Activated CD8-positive, alpha-beta memory T cell treated with anti-CD3 and anti-CD28 coated beads for 4 hours (primary cell): ENCODE measurements at places on chromosomes 3 and 15.
A peak's percentile ranks its signal among the peaks of the same experiment; 100 is the strongest.

- DNase-seq: no peak
Observed at GRCh38 chr3:104273046-104273649, 1093.6 kb upstream of the ALCAM start.

- DNase-seq: no peak
Observed at GRCh38 chr15:93274257-93274656, 185.2 kb upstream of the RGMA start.

DNA sequence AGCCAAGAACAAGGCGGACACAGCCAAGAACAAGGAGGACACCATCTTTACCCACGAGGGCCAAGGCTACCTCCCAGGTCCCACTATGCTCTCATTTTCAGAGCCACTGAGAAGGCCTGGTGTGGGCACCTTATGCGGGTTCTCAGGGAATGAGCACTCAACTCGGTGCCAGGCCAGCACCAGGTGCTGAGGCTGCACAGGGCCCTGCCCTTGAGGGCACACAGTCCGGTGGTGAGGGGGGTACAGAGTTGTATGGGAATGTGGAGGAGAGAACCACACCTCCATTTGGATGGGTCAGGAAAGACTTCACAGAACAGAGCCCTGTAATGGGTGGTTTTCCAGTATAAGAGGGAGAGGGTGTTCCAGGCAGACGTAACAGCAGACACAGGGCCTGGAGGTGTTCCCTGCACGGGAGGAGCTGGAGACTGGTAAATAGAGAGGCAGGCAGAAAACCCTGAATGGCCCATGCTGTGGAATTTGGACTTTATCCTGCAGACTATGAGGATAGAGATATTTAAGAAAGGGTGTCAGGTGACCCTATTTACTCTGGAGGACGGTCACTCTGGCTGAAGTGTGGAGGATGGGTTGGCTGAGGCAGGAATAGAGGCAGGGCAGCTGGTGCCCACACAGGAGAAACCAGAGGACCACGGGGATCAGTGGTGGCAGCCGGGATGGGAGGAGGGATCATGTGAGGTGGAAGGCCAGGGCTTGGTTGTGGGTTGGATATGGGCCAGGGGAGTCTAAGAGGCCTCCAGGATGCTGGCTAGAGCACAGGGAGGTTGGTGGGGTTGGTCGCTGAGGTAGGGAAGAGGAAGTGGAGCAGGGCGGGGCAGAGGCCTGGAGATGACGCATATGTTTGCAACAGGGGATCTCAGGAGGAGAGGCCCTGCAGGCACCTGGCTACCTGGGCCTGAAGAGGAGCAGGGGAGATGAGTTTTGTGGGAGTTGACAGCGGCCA lies 34.6 kb downstream of the CRABP1 start:
- DNase-seq: no peak

DNA sequence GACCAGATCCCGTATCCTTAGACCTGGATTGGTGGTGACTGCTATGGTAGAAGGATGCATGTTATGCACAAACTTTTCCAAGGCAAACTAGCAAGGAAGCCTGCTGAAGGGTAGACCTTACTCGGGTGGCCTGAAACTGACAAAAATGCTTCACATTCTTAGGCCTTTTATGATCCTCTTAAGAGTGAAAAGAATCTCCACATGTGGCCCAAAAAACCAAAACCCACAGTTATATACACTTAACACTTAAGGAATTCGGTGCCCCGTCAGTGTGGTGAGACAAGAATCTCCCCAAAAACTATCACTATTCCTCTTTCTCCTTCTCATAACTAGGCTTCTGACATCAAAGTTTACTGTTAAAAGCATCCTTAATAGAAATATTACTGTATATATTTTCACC lies 130.1 kb upstream of the SOX2 start:
- DNase-seq: no peak

- DNase-seq: no peak
Observed at GRCh38 chr15:53911431-53911830, 66.8 kb upstream of the UNC13C start.

DNA sequence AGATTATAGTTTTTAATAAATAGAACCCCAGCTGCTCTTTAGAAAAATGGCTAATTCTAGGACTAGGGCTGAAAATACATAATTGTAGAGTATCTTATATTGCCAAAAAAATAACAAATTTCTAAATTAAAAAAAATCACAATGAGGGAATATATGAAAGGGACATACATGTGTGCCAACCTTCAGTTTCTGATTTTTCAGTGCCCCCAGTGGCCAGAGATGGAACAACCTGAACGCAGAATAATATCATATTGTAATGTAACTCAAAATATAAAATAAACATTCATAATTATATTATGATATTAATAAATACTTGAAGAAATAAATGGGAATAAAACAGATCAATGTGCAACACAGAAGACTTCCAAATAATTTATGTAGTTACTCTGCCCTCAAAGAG lies 460.5 kb downstream of the ZNF385D start:
- no peak for DNase-seq

DNA sequence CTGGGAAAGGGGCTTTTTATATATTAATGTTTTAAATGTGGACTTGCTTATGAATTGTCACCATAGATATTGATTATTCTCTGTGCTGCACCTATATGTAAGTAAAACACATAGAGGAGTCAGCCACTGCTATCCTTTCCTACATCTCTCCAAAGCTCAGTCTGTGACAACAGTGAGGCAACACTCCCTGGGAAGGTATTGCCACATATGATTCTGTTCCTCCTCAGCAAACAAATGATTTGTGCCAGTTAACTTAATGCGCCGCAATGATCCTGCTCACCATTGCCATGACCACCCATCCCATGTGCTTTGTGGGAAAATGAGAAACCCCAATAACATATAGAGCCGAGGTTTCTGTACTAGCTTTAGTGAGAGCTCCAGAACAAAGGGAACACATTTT lies 75.1 kb upstream of the FBN1 start:
- no peak for DNase-seq

DNA sequence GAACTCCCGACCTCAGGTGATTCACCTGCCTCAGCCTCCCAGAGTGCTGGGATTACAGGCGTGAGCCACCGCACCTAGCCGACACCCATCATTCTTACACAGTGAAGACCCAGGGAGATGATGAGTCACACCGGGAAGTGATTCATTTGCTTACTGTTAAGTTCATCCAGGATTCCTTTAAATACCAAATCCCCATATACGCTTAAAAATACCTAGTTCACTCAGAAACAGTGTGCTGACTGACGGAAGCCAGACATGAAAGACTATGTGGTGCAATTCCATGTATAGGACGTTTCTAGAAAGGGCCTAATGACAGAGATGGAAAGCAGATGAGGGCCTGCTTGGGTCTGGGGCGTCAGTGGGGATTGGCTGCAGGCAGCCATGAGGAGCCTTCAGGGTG lies 75.2 kb downstream of the APBA2 start:
- DNase-seq: no peak

DNA sequence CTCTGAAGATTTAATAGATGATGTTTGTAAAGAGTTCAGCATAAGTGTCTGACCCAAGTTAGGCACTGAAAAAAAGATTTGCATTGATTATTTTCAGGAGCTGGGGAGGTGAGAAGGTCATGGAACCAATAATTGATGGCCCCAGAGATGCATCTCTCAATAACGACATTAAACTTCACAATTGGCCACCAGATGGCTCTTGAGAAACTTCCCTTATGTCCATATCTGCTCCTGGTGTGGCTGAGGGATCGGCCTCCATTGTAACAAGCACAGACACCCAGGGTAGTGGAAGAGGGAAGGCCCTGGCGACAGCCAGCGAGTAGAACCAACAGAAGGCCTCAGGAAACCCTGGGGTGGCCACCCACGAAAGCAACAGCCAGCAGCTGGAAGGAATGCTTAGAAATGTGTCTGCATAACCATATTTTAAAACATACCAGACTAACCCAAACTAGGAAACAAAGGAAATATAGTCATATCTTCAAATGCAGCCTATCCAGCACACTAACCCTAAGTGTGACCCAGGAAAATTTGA lies 536.7 kb downstream of the SOX2 start:
- no peak for DNase-seq

- no peak for DNase-seq
Observed at GRCh38 chr3:35263477-35263876, 375.8 kb upstream of the ARPP21 start.

DNA sequence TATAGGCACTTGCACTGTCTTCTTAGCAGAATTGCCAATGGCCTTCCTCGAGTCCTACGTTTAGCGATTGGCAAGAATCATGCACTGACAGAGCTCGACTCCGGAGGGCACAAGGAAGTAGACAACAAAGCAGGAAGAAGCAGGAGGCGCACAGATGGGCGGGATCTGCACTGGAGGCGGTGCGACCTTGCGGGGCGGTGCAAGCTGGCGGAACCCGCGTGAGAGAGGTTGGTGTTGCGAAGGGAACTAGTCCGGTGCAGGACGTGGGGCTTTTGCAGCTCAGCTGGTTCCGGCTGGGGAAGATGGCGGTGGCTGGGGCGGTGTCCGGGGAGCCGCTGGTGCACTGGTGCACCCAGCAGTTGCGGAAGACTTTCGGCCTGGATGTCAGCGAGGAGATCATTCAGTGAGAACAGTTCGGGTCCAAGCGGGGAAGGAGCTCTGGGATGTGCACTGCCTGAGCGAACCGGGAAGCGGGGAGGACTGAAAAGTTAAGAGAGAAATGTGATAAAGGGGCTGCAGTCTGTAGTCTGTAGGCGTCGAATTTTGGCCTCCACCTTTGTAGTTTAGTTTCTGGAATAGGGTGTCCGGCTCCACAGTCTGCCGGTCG lies at the start of gene TRIP4:
Gene TRIP4 (plus strand): TSS at position 275 of the 607 bp plus-strand sequence. CDS start 28 bp downstream, at position 303.
- DNase-seq: peak; percentile 90

- no peak for DNase-seq
Observed at GRCh38 chr15:80194186-80194585, 41.4 kb downstream of the FAH start.

DNA sequence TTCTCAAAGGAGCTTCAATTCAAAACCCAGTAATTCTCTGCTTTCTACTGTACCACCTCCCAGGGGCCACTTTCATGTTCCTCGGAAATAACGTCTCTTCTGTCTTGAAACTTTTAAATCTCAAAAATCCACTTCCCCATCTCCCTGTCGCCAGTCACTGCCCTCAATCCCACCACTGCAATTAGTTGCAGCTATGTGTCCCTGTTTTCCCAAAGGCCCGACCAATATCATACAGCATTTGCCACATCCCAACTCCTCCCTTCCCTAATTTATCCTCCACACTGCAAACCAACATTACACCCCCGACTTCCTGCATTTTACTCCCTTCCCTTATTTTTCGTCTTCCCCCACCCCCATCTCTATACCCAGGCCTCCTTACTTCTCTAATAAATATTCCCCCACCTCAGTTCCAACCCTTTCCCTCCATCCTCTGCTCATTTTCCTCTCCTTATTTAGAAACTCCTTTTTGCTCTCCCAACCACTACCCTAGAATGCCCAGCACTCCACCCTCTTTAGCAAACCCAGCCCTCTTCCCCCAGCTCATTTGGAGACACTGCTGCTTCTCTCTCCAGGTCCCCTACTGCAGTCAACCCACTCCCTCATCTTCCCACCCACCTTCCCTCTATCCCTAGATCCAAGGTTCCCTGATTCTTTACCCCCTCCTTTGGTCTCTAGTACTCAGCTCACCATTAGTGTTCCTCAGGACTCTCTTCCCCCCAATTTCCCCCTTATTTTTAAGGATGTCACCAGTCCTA lies 1.1 kb downstream of the NPTN start:
- DNase-seq: no peak

DNA sequence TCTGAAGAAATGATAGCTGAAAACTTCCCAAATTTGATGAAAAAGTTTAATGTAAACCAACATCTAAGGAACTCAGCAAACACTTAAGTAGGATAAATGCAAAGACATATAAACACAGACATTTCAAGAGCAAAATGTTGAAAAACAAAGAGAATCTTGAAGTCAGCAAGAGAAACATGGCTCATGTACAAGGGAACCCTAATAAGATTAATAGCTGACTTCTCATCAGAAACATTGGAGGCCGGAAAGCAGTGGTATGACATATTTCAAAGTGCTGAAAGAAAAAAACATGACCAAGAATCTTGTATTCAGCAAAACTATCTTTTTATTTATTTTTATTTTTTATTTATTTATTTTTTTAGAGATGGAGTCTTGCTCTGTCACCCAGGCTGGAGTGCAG lies 10.6 kb upstream of the PRKCI start:
- DNase-seq: no peak

GRCh38 chr3:171845481-171846284 lies 2.5 kb downstream of the TMEM212 start:
- DNase-seq: no peak

GRCh38 chr15:101176625-101177024 lies 75.2 kb downstream of the CHSY1 start:
- no peak for DNase-seq

- DNase-seq: no peak
Observed at GRCh38 chr3:13272831-13273603, 147.1 kb downstream of the NUP210 start.

GRCh38 chr3:79113876-79114275 lies 653.9 kb downstream of the ROBO1 start:
- no peak for DNase-seq

- DNase-seq: no peak
Observed at GRCh38 chr3:158097593-158098308, 8.5 kb downstream of the SHOX2 start.

DNA sequence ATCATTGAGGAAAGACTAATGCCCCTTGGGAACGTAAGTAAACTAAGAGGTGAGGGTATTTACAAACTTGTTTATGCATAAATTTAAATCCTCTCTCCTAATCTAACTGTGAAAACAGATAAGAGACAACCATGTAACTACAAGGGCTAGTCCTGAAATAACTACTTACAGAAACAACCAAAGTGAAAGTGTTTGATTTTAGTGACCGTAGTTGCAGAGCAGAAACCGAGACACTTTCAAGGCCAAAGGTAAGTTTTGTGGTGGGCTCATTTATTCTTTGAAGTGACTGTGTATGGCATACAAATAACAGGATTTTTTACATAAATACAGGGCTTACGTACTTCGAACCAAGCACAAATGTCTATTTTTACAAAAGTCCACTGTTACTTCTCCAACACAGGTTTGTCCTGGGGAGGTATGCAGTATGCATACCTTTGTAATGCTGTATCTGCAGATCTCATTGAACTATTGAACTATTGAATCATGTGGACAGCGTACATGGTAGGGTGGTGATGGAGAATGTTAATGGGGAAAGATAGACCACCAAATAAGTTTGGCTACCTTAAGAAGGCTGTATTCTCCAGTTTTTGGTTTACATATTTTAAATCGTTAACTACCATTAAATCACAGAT lies 99.6 kb upstream of the RBMS3 start:
- no peak for DNase-seq

DNA sequence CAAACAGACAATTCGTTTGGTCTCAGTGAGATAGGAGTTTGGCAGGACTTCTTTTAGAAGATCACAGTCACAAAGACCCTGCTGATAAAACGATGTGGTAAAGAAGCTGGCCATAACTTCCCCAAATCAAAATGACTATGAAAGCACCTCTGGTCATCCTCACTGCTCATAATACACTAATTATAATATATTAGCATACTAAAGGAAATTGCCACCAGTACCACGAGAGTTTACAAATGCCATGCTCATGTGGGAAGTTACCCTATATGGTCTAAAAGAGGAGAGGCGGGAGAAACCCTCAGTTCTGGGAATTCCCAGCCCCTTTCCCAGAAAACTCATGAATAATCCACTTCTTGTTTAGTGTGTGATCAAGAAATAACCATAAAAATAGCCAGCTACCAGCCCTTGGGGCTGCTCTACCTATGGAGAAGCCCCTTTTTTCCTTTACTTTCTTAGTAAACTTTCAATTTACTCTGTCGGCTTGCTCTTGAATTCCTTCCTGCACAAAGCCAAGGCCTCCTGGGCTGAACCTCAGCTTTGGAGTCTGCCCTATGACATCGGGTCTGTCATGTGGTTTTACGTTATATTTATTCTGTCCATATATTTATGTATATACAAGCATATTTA lies 115.8 kb upstream of the IGSF10 start:
- no peak for DNase-seq
